H1 (cell line): ENCODE measurements at places on chromosomes 16 and 17.

- DNase-seq, result no peak
Observed at GRCh38 chr16:89357055-89357816, 133.1 kb downstream of the ANKRD11 start.

DNA sequence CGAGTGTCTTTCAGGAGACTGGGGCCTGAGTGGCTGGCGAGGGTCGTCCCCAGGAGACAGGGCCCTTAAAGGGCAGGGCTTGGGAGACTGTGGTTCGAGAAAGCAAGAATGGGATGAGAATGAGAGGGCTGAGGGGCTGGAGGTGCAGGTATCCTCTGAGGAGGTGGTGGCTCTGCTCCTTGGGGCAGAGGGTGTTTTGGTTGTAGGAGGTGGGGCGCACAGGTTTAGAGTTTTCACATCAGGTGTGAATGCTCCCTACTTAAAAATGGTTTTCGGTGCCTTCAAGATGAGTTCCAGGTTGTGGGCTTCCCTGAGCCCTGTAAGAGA lies 430 bp downstream of the BCAS3 start:
- DNase-seq, result no peak

- no peak for DNase-seq
Observed at GRCh38 chr16:89431630-89432029, 58.7 kb downstream of the ANKRD11 start.

DNA sequence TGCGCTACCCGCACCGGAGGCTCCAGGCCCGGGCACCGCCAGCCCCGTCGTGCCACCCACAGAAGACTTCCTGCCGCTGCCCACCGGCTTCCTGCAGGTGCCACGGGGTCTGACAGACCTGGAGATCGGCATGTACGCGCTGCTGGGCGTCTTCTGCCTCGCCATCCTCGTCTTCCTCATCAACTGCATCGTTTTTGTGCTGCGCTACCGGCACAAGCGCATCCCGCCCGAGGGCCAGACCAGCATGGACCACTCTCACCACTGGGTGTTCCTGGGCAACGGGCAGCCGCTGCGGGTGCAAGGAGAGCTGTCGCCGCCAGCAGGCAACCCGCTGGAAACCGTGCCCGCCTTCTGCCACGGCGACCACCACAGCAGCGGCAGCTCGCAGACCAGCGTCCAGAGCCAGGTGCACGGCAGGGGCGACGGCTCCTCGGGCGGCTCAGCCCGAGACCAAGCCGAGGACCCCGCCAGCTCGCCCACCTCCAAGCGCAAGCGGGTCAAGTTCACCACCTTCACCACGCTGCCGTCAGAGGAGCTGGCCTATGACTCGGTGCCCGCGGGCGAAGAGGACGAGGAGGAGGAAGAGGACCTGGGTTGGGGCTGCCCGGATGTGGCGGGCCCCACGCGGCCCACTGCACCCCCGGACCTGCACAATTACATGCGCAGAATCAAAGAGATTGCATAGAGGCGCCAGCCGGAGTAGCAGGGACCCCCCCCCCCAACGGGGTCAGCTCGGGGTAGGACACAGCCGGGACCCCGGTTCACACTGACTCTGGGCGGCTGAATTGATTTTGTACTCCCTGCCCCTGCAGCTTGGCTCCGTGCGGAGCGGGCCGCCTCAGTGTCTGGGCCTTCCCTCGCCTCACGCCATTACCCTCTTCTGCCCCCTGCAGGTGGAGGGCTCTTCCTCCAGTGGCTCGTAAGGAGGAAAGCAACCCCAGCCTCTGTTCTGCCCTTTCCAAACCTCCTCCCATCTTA lies 58.5 kb downstream of the TMEM132E start:
- DNase-seq, result peak; percentile 51

DNA sequence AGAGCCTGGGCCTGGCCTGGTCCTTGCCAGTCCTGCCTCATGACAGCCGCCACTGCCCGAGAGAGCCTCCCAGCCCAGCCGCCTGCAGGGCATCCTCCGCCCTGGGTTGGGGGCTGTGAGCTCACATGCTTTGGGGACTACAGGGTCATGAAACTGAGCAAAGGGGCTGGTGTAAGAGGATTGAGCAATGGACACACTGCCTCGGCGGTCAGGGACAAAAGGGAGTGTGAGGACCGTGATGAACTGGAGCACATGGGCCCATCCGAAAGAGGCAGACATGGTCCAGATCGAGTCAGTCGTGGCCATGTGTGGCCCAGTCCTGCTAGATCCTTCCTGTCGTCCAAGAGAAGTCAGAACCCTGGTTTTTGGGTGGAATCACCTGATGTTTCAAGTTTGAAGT lies 52.3 kb downstream of the GSG1L start:
- DNase-seq, result no peak

GRCh38 chr17:40315678-40316570 lies 6.9 kb downstream of the RARA start:
- no peak for DNase-seq

DNA sequence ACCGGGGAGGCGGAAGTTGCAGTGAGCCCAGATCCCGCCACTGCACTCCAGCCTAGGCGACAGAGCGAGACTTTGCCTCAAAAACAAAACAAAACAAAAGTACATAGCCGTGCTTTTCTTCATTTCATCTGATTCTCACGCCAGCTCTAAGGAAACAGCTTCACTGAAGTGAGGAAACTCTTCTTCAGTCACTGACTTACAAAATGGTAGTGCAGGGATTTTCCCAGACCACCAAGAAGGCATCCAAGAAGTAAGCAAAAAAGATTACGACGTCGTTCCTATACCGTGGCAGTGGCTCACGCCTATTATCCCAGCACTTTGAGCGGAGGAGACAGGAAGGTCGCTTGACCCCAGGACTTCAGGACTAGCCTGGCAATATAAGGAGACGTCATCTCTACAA lies 40.4 kb upstream of the SLFN13 start:
- no peak for DNase-seq

DNA sequence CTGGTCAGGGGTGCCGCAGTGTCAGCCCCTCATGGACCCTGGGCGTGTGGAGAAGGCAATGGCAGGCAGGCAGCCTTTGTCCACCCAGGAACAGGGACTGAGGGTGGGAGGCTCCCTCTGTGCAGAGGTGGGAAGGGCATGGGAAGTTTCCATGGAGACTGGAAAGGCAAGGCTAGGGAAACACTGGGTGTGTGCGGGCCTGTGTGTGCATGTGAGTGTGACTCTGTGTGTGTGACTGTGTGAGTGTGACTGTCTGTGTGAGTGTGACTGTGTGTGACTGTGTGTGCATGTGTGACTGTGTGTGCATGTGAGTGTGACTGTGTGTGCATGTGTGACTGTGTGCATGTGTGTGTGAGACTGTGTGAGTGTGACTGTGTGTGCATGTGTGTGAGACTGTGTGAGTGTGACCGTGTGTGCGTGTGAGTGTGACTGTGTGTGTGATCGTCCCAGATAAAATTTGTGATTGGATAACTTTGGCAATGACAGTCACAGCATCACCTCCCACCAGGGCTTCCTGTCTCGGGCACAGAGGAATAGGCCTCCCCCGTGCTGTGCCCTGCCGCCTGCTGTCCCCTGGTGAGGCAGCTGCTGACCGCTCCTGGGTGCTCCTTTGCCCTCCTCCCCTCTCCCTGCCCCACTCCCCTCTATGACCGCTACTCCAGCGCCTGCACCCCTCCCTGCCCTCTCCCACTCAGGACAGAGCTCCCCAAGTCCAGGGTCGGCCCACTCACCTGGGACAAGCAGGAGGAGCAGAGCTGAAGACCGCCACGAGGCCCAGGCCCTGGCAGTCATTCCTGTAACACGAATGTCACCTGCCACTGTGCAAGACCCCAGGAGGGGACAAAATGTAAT lies 698 bp downstream of the CD300C start:
- DNase-seq, result no peak

DNA sequence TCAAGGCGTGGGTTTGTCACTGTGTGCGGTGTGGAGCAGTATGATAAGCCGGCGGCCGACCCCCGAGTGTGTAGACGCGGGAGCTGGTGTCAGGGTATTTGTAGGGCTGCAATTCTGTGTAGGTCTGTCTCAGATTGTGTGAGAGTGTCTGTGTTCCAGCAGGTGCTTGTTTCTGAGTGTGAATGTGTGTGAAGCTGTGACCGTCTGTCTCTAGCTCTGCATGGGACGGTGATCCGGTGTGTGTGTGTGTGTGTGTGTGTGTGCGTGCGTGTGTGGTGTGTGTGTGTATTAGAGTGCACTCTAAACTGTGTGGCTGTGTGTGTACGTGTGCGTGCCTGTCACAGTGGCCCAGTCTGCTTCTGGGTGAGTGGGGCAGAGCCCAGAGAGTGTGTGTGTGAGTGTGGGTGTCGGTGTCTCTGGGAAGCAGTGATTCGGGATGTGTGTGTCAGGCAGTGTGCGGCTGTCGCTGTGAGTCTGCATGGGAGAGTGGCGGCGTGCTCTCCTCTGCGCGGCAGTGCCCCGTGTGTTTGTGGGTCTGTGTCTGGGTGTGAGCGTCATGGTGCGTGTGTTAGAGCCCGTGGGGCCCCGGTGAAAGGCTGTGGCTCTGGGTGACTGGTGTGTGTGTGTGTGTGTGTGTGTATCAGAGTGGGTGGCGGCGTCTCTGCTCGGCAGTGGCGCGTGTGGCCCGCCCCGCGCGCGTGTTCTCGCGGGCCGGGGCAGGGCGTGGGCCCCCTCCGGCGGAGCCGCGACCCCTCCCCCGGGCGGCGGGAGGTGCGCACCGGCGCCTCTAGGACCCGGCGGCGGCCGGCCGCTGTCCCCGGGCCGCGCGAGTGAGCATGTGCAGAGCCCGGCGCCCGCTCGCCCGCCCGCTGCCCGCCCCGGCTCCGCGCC lies at the start of gene WSCD1:
Gene WSCD1, plus strand, starts transcription at position 841 of the 891 bp plus-strand sequence. CDS start 10,280 bp downstream, outside the sequence.
- peak; percentile 55 for DNase-seq

DNA sequence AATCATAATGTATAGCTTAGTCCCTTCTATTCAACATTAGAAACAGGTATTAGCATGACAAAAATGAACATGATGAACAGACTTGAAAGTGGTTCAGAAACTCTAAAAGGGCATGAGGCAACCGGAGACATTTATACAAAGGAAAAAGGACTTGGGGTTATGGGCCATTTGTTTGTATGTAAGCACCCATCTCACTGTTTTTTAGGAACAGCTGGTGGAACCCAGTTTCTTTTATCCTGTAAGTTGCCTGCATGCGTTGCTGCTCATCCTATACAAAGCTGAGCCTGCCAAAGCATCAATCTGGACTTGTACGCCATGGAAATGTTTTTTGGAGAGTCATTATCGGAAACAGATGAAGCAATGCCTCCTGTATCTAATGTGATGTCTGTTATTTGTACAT lies 72.3 kb upstream of the NACA2 start:
- DNase-seq, result no peak
